ENCODE measurements at places on chromosomes 3 and 15. TPM values are rescaled to one million over a fixed set of nuclear protein-coding genes. Genes with fewer than 3 reads are reported as not detected.

The CCDC54 gene
- total RNA-seq, result not detected

The ALG1L2 gene
- total RNA-seq, result not detected

The GHRL gene
- 0.22 TPM for total RNA-seq

The KCNAB1 gene
- total RNA-seq, result not detected

The TRIM59 gene
- total RNA-seq, result 15.9 TPM

The DNAJA4 gene
- total RNA-seq, result 0.86 TPM

The ANKDD1A gene
- total RNA-seq, result 11.9 TPM

The POC1A gene
- total RNA-seq, result 3.4 TPM

The C3orf38 gene
- 20.5 TPM for total RNA-seq

The SUCNR1 gene
- total RNA-seq, result not detected

The ALDH1A2 gene
- 25.0 TPM for total RNA-seq

The KLHL40 gene
- not detected for total RNA-seq

The RABL3 gene
- 9.4 TPM for total RNA-seq

The GADL1 gene
- under 0.01 TPM for total RNA-seq

The EPB42 gene
- not detected for total RNA-seq

The IGF2BP2 gene
- total RNA-seq, result 33.2 TPM

The ZMYND10 gene
- under 0.01 TPM for total RNA-seq

The NKIRAS1 gene
- total RNA-seq, result 6.6 TPM

The TRPC1 gene
- total RNA-seq, result 1.6 TPM

The PLS1 gene
- 0.33 TPM for total RNA-seq

The CHRNA5 gene
- 3.6 TPM for total RNA-seq

The ZNF620 gene
- total RNA-seq, result 7.6 TPM

The SH2D7 gene
- total RNA-seq, result not detected

The PATL2 gene
- 0.09 TPM for total RNA-seq

The TNFAIP8L3 gene
- total RNA-seq, result 127 TPM

The SNURF gene
- total RNA-seq, result 33.3 TPM

The MB21D2 gene
- 2.4 TPM for total RNA-seq

The CTXN2 gene
- not detected for total RNA-seq

The UBE2E2 gene
- 25.2 TPM for total RNA-seq

The EFL1 gene
- total RNA-seq, result 17.4 TPM

The EPHA3 gene
- under 0.01 TPM for total RNA-seq

The PLSCR5 gene
- total RNA-seq, result not detected

The FSD2 gene
- not detected for total RNA-seq

The ALDH1L1 gene
- total RNA-seq, result 0.09 TPM

The LTF gene
- total RNA-seq, result 0.26 TPM

The CHRM5 gene
- 0.22 TPM for total RNA-seq

The HGD gene
- 0.11 TPM for total RNA-seq

The RAP2B gene
- total RNA-seq, result 22.3 TPM

The LSAMP gene
- not detected for total RNA-seq

The SLC9C1 gene
- total RNA-seq, result 0.11 TPM

The CPNE4 gene
- not detected for total RNA-seq

The CCR1 gene
- total RNA-seq, result not detected

The STIMATE gene
- 10.0 TPM for total RNA-seq

The BLOC1S6 gene
- 84.8 TPM for total RNA-seq

The ISL2 gene
- 0.69 TPM for total RNA-seq

The DLL4 gene
- total RNA-seq, result 99.3 TPM

The SIDT1 gene
- total RNA-seq, result 0.09 TPM

The RLBP1 gene
- total RNA-seq, result not detected

The ABTB1 gene
- 14.0 TPM for total RNA-seq

The C2CD4A gene
- total RNA-seq, result 2.3 TPM

The SLC2A2 gene
- total RNA-seq, result not detected

The ITGA11 gene
- 13.9 TPM for total RNA-seq

Data from dermis lymphatic vessel endothelial cell (primary cell).